ENCODE measurements at places on chromosomes 16 and 17.

- no peak for DNase-seq
These were observed 4.3 kb upstream of the SGF29 start for GRCh38 chr16:28549301-28549899.

DNA sequence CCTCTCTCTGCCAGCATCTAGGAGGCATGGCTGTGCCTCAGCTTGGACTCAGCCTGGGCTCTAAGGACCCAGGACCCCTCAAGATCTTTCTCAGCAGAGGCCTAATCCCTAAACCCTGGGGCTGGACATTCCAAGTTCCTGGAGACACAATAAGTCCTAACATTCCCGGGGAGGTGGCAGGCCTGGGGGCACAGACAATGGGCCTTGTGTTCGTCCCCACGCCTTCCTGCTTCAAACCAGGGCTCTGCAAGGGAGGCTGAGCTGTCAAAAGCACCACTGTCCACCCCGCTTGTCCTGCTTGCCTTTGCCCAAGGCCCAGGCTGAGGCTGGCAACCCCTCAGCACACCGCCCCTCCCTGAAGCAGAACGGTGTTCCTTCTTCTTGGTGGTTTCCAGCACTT, 13.7 kb downstream of the SDK2 start:
- no peak for DNase-seq

DNA sequence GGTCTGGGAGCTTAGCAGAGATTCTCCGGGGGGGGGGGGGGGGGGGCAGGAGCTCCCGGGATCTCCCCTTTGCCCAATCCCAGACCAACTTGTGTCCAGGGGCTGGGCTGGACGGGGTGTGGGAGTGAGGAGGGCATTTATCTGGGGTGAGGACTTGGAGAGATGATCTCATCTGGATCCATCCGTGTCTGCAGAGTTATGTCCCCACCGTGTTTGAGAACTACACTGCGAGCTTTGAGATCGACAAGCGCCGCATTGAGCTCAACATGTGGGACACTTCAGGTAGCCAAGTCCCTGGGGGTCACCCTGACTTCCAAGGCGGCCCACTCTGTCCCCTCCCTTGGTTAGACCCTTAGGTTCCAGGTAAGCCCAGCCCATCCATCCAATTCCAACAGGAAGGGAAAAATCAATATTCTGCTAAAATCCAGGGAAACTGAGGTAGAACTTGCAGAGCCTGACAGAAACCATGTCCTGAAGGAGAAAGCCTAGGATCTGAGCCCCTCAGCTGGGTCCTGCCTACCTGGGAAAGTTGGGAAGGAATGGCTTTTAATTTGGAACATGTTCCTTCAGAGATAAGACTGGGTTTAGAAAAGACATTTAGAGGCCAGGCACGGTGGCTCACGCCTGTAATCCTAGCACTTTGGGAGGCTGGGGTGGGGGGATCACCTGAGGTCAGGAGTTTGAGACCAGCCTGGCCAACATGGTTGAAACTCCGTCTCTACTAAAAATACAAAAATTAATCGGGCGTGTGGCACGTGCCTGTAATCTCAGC, 921 bp downstream of the RND2 start:
- DNase-seq: no peak

DNA sequence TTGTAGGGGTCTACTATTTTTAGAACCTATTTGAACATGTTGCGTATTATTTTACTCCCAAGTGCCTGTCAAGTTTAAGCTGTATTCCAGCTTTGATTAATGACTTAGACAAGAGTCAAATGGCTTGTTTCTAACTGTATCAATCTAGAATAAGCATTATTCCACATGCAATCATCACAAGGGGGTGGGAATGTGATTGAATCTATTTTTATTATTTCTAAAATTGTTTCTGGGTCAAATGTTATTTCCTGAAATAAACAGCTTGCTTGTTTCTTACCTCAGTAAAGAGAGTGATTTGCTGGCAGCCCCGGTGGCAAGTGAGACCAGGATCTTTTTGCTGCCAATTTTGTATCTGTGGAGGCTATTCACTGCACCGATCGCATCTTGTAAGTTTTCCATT, 21.5 kb downstream of the MARF1 start:
- no peak for DNase-seq

DNA sequence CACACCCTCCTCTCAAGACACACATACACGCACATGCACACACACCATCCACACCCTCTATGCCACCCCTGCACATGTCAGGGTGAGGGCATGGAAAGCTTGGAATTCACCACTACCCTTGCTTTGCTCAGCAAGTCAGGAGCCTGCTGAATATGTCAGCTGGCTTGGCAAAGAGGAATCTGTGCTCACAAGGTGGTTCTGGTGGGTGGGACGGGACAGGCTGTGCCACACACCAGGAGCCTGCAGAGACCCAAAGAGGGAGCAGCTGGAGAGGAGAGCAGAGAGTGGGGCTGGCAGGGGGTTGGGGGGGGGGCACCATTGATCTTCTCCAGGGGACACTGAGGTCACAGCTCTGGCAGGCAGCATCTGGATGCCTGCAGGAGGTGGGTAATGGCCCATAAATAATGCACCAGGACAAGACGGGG, 48.7 kb upstream of the NDRG4 start:
- no peak for DNase-seq

- DNase-seq: no peak
These were observed 45.0 kb downstream of the NT5M start for GRCh38 chr17:17347956-17348871.

Measured in T-helper 2 cell (primary cell).